Stimulated activated CD4-positive, alpha-beta T cell treated with anti-CD3 and anti-CD28 coated beads, Interleukin-12 subunit alpha, Interleukin-12 subunit beta, amount 100 ng/mL, for 4 hours (primary cell): ENCODE measurements at places on chromosomes 3 and 15.

GRCh38 chr15:30984542-30984941 is 6.9 kb downstream of the MTMR10 start:
- DNase-seq = no peak

DNA sequence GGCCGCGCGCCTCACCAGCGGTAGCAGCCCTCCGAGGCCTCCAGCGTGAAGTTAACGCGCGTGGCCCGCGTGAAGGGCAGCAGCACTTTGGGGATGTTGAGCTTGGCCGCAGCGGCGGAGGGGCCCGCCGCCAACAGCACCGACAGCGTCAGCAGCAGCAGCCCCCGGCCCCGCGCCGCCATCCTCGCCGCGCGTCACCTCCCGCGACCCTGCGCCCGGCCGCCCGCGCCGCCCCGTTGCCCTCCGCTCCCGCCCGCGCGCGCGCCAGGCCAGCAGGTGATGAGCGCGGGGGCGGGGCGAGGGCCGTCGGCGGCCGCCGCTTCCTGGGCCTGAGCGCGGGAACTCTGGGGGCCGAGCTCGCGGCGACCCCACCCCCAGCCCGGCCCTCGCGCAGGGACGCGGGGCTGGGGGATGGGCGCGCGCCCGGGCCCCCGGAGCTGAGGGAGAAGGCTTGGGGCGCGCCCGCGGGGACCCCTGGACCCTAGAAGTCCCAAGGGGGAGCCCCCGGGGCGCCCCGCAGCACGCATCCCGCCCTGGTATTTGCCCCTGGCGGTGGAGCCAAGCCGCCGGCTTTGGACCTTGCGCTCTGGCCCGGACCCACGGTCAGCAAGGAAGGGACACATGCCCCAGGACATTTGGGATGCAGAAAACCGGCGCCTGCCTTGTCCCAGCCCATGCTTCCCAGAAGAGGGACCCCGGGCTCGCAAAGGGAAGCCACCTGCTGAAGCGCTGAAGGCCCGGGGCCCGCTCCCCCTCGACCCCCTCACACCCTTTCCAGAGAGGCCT is at the start of gene NUP210:
Gene NUP210, minus strand, starts transcription at position 278 of the 786 bp plus-strand sequence. Its CDS starts 96 bp downstream, at position 182.
- DNase-seq = peak; percentile 69

DNA sequence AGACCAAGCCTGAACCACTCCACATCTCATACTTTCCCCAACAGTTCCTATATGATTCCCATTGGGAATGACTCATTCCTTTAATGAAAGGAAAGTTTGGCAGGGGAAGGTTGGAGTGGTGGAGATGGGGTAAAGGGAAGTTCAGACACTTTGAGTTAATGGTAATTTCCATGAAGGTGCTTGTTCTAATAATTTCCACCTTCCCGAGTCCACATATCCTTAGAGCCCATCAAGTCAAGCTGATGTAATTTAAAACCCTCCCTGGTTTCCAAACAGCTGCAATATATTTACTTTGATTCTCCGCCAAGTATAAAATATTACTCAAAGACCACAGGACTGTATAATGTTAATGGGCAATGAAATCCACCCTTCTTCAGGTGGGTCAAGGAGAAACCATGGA is 95.0 kb upstream of the GALNT15 start:
- no peak for DNase-seq

GRCh38 chr3:67846166-67846565 is 191.8 kb upstream of the SUCLG2 start:
- DNase-seq = no peak

- DNase-seq = no peak
Measured at GRCh38 chr3:157199841-157200240, 39.9 kb upstream of the CCNL1 start.

DNA sequence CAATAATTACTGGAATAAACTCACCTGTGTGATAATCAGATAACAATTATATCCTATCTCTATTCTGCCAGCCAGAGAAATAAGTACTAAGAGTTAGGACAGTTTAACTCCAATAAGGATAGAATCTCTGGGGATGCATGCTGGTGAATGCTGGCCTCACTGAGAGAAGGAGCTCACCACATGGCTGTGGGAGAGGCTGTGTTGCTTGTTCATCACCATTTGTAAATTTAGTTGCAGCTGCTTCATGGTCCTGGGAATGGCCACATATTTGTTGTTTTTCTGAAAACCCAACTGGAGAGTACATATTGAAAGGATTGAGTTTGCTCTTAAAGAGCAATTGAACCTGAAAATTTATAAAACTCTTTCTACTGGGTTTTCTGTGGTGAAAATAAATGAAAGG is 207.3 kb downstream of the NECTIN3 start:
- no peak for DNase-seq

DNA sequence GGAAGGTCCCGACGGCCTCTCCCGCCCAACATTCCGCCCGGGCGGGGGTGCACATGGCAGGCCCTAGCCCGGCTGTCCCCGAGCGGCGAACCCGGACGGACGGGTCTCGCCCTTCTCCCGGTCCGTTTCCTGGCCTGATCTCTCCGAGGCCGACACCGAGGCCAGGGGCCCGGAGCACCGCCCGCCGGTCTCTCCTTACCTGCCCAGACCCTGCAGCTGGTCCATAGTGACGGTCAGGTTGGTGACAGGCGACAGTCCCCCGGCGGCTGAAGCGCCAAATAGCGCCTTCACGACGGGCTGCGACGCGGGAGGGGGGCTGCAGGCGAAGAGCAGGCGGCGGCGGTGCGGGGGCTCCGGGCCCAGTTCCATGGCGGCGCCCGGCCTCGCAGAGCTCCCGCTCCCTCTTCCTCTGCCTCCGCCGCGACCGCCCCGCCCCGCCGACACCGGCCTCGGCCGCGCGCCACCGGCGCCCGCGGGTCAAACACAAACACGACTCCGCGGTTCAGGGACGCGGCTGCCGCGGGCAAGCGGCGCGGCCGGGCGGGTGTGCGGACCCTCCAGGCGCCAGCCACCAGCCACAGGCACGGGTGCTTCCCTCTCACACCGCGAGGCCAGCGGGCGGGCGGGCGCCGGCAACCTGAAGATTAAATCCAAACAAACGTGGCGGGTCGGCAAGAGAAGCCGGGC is 495 bp downstream of the CDC25A start:
- peak; percentile 33 for DNase-seq

GRCh38 chr3:112773864-112774263 is 72.8 kb downstream of the CD200R1L start:
- no peak for DNase-seq

DNA sequence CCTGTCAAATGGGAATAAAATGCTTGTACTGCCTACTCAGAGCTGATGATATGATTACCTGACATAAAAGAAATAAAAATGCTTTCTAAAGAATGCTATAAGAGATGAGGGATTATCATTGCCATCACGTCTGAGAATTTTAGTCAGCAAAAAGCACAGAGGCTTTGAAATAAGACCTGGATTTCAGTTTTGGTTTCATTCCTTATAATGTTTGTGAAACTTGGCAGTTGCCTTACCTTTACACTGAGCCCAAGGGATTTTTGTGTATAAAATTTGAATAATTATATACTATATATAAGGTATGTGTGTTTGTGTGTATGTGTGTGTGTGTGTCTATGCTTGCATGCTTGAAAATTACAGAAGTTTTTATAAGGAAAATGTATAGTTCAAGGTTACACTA is 634.8 kb upstream of the BCHE start:
- DNase-seq = no peak

- no peak for DNase-seq
Measured at GRCh38 chr3:83065851-83066460, 1304.5 kb upstream of the GBE1 start.

DNA sequence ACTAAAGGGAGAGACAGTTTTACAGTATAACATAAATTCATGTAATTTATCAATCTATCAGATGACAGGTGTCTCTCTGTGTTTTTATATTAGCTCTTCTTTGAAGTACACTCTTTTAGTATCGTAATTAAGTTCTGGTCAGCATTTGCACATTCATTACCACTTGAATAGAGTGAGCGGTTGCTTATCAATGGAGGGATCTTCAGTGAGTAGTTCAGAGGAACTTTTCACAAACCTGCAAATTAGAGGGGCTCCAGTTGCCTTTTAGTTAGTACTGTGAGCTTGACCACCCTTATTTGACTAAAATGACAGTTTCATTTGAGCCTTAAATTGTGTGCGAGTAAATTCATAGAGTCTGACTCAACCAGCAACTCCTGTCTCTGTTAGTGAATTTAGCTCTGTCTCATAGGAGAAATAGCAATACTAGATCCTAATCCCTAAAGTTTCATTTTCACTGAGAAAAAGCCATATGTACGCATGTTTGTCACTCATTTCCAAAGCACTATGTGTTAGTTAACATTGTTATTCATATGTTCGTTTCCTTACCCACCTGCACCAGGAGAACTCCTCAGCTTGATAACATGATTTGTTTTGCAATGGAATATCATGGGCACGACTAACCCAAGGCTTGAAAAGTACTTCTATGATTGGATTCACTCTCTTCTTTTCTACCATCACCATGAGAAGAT is 57.5 kb upstream of the ZBED2 start:
- no peak for DNase-seq

DNA sequence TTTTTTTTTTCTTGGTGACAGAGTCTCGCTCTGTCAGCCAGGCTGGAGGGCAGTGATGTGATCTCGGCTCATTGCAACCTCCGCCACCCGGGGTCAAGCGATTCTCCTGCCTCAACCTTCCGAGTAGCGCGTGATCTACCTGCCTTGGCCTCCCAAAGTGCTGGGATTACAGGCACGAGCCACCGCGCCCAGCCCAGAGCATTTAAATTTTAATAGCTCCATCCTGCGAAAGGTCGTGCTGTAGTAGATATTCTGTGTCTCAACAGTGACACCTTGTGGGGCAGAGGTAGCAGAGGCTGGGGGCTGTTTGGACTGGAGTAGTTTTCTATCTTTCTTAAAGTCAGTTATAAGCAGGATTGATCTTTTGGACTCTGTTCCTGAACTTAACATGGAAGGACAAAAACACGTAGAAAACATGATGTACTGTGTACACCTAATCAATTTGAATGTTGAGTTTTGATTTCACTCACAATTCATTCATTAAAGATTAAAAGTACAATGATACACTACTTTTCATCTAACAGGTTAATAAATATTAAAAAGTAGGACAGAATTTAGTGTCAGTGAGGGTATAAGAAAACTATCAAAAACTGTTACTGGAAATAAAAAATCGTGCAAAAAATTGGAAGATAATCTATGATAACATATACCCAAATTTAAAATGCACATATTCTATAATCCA is 11.0 kb upstream of the PDCD6IP start:
- peak; percentile 40 for DNase-seq

- DNase-seq = no peak
Measured at GRCh38 chr3:150371741-150372254, 36.3 kb upstream of the TSC22D2 start.

- DNase-seq = peak; percentile 15
Measured at GRCh38 chr15:98651036-98651481, 2.7 kb downstream of the IGF1R start.

DNA sequence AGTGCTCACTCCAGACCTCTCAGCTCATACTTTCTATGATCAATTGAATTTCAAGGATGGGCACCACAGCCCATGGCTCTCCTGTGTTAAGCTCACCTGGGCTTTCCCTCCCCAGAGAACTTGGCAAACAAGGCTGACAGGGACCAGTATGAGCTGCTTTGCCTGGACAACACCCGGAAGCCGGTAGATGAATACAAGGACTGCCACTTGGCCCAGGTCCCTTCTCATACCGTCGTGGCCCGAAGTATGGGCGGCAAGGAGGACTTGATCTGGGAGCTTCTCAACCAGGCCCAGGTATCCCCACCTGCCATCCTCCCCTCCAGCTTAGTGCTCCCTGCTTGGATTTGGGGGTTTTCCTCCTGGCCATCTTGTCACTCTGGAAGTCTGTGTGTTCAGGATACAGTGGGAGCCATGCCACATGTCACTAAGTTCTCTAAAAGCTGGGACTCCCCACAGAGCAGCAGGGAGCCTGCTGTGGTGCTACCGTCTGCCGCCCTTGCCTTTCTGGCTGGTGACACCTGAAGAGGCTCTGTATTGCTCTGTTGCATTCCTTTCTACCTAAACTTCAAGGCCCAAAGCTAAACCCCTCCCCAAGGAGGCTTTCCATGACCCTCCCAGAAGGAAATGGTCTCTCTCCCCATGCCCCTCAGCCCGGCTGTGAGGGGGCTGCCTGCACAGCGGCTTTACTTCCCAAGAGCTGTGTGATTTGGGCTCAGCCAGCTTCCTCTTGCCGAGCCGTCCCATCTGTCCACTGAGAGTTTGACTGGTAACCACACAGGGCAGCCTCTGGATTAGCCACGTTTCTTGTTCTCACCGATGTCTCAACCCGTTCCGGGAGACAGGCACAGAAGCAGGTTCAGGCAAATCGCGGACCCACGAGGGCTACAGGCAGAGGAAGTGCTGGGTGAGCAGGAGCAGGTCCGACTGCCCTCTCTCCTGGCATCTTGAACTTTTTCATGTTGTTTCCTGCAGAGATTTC is 10.8 kb downstream of the TF start:
- no peak for DNase-seq

DNA sequence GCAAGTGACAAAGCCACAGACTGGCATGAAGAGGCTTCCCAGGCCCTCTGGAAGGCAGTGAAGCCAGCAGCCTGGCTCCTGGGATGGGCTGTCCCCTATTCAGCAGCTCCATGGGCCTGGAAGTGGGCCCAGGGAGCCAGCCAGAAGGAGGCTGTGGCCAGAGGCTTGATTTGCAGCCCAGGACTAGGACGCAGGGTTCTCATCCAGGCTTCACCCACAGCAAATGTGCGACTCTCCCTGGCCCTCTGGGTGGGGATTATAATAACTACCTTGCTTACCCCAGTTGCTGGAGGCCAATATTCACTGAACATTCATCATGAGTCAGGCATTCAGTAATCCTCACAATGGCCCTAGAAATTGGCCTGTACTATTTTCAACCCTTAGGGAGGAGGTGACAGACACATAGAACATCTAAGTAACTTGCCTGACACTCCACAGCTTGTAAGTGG is 24.6 kb upstream of the SRP14 start:
- DNase-seq = no peak

GRCh38 chr3:10777627-10778026 is 38.4 kb upstream of the SLC6A11 start:
- DNase-seq = no peak

GRCh38 chr15:50192164-50192563 is 10.2 kb downstream of the SLC27A2 start:
- no peak for DNase-seq

DNA sequence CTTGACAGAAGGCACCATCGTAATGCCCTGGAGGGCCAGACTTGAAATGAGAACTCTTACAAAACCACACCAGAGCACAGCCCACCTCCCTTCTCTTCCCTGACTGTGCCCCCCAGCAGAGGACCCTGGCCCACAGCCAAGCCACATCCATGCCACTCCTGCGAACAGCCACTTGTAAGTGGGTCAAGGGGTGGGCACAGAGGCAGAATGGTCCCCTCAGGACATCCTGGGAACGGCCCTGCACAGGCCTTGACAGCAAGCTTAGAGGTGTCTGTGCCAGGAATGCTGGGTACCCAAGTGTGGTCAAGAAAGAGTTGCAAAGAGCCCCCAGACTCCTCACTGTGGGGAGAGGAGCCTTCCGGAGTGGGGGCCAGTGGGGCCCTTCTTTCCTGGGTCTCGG is 33.3 kb downstream of the HCN4 start:
- DNase-seq = no peak
